Renal cortex interstitium (tissue), 15 donors: ENCODE measurements at places on chromosomes 7 and 10. TPM values are rescaled to one million over a fixed set of nuclear protein-coding genes. Genes with fewer than 3 reads are reported as not detected.

The TDRD1 gene
- polyA plus RNA-seq: 0.06 TPM

The CABCOCO1 gene
- 1.7 TPM for polyA plus RNA-seq

The ACSM6 gene
- 0.14 TPM for polyA plus RNA-seq

The ADIRF gene
- polyA plus RNA-seq: 9.2 TPM
